ENCODE measurements at places on chromosomes 12 and 14. TPM values are rescaled to one million over a fixed set of nuclear protein-coding genes. Genes with fewer than 3 reads are reported as not detected.

DNA sequence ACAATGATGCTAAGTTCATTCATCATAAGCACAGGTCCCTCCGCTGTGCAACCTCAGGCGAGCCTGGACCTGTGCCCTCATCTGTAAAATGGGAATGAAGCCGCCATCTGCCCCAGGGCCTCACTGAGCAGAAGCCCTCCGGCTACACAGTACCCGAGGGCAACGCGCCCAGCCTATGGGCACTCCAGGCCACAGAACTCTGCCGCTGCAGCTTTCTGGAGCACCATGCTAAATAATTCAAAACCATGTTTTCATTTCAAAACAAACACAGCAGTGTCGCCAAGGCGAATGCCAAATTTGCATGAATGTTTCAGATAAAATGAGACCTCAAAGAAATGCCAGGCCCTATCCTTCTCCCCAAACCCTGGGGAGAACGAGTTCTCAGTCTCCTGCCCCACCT is 4.0 kb downstream of the NCOR2 start:
- DNase-seq = no peak

BCL2L2 gene
- 8.6 TPM for total RNA-seq

ZCCHC8 gene
- 16.5 TPM for total RNA-seq

SYNE3 gene
- total RNA-seq = 1.3 TPM

SMOC1 gene
- 1.6 TPM for total RNA-seq

PTPRQ gene
- total RNA-seq = 0.64 TPM

CCDC38 gene
- 0.20 TPM for total RNA-seq

LIN52 gene
- total RNA-seq = 8.6 TPM

DNA sequence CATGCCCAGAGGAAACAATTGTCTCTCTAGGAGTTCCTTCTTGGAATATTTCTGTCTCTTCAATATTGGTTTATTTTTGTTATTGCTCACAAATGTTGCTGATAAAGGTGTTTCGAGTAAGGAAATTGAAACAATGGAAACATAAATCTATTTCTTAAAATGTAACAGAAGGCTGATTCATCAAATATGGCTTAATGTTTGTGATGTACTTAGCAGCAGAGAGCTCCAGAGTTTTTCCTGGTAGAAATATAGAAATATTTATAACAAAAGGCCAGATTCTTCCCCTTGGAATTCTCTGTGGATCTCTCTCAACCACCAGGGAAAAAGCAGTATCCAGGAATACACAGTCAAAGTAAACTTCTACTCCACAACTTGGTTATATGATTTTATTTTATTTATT is 149.2 kb upstream of the LRIG3 start:
- DNase-seq = no peak

DNA sequence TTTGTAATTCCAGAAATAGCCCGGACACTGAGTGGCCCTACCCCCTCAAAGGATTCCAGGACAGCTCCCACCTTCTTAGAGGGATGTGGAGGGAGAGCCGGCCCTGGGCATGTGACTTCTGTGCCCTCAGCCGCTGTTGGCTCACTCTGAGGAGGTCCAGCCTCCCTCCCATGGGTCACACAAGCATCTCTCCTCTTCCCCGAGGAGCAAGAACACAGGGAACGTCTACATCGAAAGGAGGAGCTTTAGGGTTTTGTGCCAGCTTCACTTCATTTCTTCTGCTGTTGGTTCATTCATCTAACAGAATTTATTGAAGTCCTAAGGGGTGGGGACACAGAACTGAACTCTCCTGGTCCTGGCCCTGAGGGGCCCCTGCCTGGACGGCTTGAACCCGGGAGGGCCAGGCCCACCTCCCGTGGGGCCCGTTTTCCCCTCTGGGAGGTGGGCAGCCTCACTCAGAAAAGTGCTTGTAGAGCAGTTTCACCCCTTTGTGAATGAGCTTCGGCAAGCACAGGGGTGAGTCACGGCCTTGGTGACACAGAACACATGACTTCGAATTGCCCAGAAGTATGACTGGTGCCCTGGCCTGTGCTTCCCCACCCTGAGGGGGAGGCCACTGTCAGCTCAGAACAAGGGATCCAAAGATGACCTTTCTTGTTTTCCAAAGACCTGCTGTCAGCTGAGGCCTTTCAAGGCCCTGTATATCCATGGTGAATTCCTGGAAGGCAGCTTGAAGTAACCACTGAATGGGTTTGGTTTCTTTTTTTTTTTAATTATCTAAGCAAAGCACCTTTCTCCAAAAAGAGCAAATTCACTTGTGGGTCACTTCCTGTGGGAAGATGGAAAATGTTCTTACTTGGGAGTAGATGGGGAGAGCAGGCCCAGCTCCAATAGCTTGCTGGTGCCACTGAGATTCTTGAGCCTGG is 39.2 kb downstream of the NFKBIA start:
- DNase-seq = peak; percentile 84

DNA sequence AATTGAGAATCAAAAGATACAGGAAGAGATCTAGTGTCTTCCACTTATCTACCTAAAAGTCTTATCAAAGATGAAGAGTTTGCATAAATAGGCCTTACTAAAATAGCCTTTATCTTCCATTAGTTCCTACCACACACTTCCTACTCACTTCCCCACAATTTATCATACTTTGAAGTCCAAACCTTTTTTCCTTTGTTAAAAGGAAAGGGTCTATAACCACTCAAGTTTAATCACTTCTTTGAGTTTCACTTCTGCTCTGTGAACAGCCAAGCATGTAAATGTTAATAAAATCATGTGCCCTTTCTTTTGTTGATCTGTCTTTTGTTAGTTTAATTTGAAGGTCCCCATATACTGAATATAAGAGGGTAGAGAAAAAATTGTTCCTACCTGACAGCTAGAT is 114.5 kb downstream of the PHLDA1 start:
- no peak for DNase-seq

DNA sequence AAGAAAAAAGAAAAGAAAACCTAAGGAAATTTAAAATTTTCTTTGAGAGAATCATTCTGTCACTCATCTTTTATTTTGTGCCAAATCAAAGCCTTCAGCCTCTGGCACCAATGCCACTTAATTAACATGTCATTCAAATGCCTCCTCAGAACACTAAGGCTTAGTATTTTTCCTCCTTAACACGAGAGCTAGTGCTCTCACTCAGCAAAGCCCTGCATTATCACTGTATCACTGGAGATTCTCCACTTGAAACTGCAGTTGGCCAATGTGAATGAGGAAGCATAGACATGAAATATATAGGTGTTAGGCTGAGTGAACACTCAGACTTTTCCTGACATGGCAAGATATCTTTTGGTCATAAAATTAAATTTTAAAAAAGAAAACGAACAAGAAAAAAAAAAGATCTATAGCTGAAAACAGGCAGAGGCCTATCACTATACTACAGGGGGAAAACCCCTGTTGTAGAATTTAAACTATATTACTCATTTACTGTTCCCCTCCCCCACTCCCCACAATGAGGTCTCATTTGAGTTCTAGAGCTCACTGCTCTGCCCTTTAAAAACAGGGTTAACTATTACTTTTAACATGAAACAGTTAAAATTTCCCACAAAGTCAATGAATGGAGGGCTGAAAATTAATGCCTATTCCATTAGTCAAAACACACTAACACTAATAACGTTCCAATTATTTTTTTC is 5.1 kb downstream of the MBIP start:
- no peak for DNase-seq

IRAK3 gene
- total RNA-seq = 0.47 TPM

DNA sequence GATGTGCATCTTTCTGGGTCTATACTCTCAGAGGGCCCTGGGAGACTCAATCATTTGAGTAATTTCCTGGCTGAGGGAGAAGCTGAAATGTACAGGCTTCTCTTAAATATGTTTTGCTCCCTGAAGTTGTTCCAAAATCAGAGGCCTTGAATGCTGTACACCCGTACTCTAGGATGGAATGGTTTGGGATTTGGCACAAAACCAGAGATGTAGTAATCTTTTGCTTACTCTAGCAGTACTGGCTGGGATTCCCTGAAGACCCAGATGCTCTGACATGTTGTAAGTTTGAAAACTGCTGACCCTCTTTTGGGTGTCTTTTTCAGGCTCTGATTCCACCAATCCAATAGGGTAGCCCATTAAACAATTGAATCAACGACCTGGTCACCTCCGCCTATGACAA is 10.4 kb downstream of the ACACB start:
- DNase-seq = no peak

- DNase-seq = no peak
Measured at GRCh38 chr12:5864972-5865371, 80.1 kb downstream of the ANO2 start.

FAM234B gene
- total RNA-seq = 6.7 TPM

TBX5 gene
- total RNA-seq = not detected

VSIG10 gene
- total RNA-seq = 80.6 TPM

DNA sequence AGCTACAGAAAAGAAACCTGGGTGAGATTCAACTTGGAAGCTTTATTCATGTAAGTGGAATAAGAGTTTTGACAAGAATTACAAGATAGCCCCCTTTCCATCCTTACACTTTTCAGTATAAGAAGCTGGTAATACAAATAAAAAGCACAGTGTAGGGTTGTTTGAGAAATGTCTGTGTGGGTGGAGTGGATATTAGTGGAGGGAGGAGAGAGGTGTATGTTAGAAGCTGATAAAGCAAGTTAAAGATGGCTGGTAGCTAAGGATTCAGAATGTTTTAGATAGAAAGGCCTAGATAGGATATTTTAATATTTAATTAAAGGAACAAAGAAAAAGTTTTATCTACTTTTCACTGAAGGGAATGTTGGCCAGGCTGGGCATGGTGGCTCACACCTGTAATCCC is 12.5 kb downstream of the CFAP54 start:
- no peak for DNase-seq

KLHL33 gene
- not detected for total RNA-seq

DNA sequence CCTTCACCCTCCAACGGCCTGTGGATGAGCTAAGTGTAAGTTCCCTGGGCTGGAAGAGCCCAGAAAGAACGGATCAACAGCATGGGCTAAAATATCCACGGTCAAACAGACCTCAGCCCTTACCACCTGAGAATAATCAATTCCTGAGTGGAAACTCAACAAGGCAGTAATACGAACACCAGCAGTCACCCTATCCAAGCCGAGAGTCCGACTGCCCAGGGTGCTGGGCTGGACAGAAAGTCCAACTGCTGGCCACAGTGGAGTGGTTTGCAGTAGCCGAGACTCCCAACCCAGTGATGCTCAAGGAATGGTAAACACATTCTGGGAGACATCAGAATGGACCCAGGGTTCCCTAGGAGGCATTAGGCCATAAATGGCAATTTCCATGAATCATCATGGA is 36.8 kb downstream of the ANO2 start:
- DNase-seq = no peak

- DNase-seq = no peak
Measured at GRCh38 chr12:21541773-21542172, 15.7 kb downstream of the SPX start.

TESPA1 gene
- not detected for total RNA-seq

- no peak for DNase-seq
Measured at GRCh38 chr14:23129759-23130316, 10.8 kb upstream of the CEBPE start.

DNA sequence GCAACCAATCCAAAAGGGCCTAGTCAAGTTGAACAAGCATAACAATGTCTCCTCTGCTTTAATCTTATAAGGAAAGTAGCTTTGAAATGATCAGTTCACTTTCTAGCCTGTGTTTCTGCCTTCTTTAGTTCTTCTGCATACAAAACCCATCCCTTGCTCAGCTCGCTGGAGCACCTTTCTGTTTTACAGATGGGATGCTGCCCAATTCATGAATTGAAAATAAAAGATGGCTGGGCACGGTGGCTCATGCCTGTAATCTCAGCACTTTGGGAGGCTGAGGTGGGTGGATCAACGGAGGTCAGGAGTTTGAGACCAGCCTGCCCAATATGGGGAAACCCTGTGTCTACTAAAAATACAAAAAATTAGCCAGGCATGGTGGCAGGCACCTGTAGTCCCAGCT is 4.5 kb upstream of the RFC5 start:
- DNase-seq = no peak

PDZRN4 gene
- total RNA-seq = not detected

All from Caki2 (cell line).